Activated CD8-positive, alpha-beta T cell treated with anti-CD3 and anti-CD28 coated beads, Interleukin-2, amount 10 ng/mL, durations not matched to agents 7 days and 5 days (primary cell): ENCODE measurements at places on chromosomes 2 and 18. TPM values are rescaled to one million over a fixed set of nuclear protein-coding genes. Genes with fewer than 3 reads are reported as not detected.

GRCh38 chr2:152717228-152718075 is at the start of gene PRPF40A:
PRPF40A (minus strand) TSS chr2:152717461; CDS start chr2:152717439, 22 bp downstream.
- DNase-seq = peak; percentile 98

GRCh38 chr2:236117401-236117800 is 50.8 kb downstream of the GBX2 start:
- no peak for DNase-seq

DNA sequence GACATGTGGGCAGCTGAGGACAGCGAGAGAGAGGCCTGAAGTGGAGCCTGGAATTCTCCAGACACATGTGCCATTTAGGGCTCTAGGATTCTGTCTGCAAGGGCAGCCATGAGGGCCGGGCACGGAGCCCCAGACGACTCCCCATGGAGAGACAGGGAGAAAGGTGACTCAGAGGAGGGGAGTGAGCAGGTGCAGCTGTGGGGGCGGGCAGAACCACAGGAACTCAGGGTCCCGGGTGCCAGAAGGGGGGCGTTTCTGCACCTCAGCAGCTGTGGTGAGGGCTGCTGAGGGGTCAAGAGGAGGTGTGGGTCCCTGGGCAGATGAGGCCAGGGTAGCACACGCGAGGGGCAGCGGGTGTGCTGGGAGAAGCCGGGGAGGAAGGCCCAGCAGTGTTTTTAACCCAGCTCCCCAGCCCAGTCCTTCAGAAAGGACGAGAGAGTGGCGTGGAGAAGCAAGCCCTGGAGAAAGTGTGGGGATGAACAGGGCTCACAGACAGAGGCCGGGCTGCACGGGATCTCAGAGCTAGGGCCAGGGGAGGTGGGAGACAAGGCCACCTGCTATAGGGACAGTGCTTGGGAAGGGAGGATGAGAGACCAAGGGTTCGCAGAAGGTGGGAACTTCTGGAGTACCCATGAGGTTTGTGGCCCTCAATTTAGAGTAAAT is 7.6 kb downstream of the GPR17 start:
- DNase-seq = no peak

DNA sequence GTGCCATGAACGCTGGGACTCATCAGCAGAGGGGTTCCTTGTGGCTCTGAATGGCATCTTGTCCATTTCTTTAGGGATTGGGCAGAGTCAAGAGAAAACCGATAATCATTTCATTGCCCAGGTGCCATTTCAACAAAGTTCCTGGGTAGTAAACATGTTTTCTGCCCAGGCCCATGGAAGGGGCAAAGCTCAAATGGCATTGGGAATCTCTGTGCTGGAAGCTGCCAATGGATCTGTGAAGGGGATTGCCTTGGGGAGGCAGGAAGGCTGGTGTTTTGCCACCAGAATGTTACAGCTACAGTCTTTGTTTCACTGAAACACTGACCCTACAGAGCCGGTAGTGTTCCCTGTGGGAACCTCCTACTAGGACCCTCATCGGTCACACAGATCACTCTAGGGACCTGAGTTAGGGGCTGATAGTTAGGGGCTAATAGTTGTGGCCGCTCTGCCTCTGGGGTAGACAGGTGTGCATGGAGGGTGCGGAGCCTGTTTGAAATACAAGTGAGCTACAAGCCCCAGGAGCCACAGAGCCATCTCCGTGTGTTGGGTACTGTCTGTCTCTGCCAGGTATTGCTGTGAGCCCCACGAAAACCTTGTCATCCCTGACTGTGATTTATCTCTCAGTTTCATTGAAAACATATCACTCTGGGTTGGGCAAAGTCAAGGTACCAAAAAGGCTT is 224.4 kb upstream of the COPS8 start:
- no peak for DNase-seq

GRCh38 chr2:35199298-35199697 is 1156.3 kb upstream of the CRIM1 start:
- DNase-seq = no peak

GRCh38 chr2:75180476-75180875 is 18.8 kb downstream of the TACR1 start:
- DNase-seq = no peak

- no peak for DNase-seq
These were observed 10.9 kb upstream of the CNRIP1 start for GRCh38 chr2:68330691-68331090.

GRCh38 chr2:45167920-45168629 is 158.8 kb upstream of the SIX2 start:
- DNase-seq = no peak

DNA sequence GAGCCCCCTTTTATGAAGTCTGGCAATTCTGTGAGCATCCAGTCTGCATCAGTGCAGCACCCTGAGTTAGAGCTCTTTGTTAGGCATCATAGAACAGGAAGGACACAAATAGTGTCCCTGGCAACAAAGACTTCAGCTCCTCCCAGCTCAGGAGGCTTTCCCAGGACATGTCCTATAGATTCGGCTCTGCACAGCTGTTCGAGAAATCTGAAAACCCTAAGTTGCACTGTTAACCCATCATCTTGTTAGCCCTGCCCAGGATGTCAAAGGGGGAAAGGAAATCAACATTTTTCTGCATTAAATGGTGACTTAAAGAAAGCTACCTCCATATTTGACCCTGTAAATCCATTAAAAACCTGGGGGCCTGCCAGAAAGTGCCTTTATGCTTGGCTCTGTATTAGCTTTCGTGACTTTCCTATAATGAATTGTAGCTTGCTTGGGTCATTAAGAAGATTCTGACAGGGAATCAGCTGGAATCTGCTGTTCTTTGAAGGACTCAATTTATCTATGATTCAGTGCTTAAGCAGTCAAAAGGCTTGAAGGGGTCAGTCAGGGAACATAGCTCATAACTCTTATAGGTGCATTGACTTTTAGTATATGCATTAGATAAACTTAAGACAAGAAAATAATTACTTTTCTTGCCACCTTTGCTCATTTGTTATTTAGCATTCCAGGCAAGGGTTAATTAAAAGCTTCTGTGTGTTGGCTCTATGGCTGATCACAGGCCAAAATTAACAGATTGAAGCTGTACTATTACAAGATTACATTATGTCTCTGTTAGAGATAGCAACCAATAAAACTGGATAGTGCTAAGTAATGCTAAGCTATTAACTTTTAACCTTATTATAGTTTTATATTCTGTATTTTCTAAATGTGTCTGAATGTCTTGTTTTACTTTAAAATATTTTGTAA is 20.6 kb downstream of the ERMN start:
- DNase-seq = no peak

DNA sequence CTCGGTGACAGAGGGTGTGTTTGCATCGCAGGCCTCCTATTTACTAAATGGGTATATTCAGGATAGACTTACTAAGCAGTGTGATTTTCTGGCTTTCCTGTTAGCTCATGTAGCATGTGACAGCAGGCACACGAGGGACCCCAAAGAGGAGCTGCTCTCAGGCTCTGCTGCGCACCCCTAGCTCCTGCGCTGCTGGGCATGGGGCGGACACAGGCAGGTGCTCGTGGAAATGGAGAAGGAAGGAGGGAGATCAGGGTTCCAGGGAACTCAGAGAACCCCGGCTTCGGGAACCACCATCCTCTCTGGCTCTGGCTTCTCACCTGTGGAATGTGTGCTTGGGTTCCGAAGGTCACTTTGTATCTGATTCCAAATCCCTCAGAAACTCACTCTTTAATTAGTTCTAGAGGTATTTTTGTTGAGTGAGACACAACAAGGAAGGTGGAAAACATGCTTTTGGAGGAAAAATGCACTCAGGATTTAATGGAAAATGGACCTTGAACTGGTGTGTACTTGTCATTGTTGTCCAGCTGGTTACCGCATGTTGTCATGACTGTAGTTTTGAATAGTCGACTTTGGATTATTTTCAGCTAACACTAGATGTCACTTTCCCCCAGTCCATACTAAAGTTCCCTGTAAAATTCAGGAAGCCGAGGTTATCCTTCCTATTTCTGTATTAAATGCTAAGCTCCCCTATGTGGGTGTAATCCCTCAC is 3.5 kb downstream of the SNTG2 start:
- DNase-seq = no peak

GRCh38 chr18:11106894-11107293 is 42.5 kb downstream of the PIEZO2 start:
- no peak for DNase-seq

GRCh38 chr2:207674826-207675225 is 36.6 kb upstream of the CCNYL1 start:
- no peak for DNase-seq

- no peak for DNase-seq
These were observed 35.9 kb upstream of the CCDC93 start for GRCh38 chr2:118049816-118050140.

DNA sequence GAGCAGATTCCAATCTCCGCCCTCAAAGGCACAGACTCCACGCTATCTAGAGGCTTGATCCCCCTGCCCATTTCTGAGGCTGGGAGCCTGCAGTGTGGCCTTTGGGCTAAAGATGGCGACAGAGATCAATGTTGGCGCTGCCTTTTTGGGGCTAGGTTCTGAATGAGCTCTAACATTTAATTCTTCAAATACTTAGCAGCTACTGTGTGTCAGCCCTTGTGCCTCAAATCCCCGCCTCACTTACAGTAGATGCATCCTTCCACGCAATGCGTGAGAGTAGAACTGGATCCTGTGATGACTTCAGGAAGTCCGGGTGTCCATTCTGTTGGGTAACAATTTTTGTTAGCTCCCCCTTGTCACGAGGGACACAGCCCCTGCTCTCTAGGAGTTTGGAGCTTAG is 12.4 kb downstream of the IL1F10 start:
- DNase-seq = peak; percentile 61

- no peak for DNase-seq
These were observed 24.2 kb upstream of the MCFD2 start for GRCh38 chr2:46939626-46940359.

- no peak for DNase-seq
These were observed 37.2 kb downstream of the MBOAT2 start for GRCh38 chr2:8966123-8966908.

DNA sequence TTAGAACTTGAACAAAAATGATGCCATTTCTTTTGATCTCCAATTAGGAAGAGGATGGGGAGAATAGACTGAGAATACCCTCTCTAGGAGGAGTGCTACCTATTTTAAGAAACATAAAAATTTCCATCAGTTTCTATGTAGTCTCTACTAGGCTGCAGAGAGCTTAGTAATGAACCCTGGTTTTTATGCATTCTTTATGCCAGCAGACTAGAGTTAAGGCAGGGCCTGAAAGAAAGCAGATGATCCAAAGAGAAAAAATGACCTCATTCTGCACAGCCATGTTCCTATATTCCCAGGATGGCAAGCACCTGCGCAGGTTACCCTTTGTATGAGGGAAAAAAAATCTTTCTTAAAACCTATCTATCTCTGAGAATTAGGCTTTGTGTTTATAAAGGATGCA is 254.9 kb downstream of the RIT2 start:
- DNase-seq = no peak

DNA sequence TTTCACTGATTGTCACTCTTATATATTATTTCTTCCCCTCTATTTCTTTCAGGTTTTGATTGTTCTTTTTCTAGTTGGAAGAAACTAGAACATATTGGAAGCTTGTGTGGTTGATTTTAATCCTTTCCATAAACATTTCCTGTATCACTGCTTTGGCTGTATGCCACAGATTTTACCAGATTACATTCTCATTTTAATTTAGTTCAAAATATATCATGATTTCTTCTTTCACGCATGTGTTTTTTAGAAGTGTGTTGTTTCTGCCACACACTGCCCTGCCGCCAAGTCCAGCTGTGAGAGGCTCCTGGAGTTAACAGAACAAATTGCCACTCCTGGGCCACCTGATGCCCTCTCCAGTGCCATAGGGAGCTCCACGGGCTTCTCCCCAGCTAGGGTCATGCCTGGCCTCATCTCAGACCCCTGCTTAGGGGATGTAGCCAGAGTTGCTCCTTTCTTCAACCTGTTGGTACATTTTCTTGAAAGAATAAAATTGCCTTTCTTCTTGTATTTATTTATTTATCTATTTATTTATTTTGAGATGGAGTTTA is 206.2 kb upstream of the COPS8 start:
- DNase-seq = peak; percentile 10

DNA sequence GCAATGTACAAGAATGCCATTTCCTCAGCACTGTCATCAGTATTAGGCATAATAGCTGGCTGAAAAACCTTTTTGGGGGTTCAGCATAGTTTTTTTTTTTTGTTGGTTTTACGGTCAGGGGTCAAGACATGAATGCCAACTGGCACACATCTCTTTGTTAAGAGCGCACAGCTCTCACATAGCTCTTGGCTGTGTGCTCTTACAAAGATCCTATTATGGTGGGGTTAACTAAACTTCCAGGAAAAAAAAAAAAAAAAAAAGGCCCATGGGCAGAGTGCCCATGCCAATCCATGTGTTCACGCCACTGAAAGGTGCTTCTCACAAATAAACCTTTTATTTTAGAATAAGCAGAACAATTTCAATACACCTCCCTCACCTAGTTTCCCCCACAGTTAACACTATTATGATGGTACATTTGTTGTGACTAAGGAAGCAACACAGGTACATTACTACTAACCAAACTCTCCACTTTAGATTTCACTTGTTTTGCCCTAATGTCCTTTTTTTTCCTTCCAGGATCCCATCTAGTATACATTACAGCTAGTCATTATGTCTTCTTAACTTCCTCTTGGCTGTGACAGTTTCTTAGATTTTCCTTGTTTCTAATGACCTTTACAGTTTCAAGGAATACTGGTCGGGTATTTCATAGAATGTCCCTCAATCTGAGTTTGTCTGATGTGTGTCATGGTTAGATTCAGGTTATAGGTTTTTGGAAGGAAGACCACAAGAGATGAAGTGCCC is 56.3 kb downstream of the C2orf74 start:
- no peak for DNase-seq

- DNase-seq = no peak
These were observed 4.3 kb upstream of the SPATA3 start for GRCh38 chr2:230991598-230991997.

GRCh38 chr2:198957181-198957580 is 500.6 kb downstream of the SATB2 start:
- no peak for DNase-seq

Gene DOK6
- total RNA-seq = not detected

Gene REG3A
- total RNA-seq = not detected

Gene POU3F3
- total RNA-seq = not detected

Gene DLX2
- total RNA-seq = not detected

Gene NEU2
- total RNA-seq = not detected

Gene EPAS1
- total RNA-seq = 12.6 TPM

Gene CROCC2
- total RNA-seq = not detected

Gene GULP1
- not detected for total RNA-seq

Gene G6PC2
- total RNA-seq = not detected

Gene PHLPP1
- total RNA-seq = 3.5 TPM

Gene ABCG5
- total RNA-seq = not detected
